Left lobe of liver (tissue), 2 donors: ENCODE measurements at places on chromosomes 1 and 21. TPM values are rescaled to one million over a fixed set of nuclear protein-coding genes. Genes with fewer than 3 reads are reported as not detected.

Gene FAM167B
- 4.2 TPM for total RNA-seq

Gene TCHH
- 0.08 TPM for total RNA-seq

Gene C1QA
- total RNA-seq, result 65.3 TPM

Gene PAQR6
- 3.3 TPM for total RNA-seq

Gene LCE1B
- total RNA-seq, result not detected

Gene CFHR2
- 295 TPM for total RNA-seq

- DNase-seq, result no peak
Observed at GRCh38 chr1:161019751-161020495, 1.0 kb downstream of the F11R start.

GRCh38 chr21:15255261-15255660 is 190.5 kb upstream of the NRIP1 start:
- no peak for DNase-seq

DNA sequence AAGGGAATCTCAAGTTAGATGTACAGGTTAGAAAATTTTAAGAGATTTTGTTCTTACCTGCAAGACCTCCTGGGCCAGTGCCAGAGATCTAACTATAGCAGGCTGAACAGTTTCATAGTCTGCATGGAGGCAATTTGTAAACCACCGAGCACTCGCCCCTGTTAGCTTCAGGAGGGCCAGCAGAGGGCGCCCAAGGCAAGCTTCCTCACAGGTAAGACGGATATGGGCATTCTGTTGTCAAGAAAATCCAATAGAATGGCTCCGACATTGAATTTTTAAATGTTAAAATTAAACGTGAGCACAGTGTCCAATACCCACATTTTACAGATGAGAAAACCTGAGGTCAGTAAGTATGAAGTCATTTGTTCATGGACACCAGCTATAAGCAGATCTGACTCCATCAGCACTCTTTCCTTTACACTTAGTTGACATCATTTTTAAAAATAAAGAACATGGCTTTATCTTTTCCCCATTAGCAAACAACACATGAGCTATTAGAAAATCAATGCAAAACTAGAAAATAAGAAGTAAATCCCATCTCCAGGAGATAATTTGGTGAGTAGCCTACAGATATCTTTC is 2.2 kb downstream of the REG4 start:
- peak; percentile 79 for DNase-seq

DNA sequence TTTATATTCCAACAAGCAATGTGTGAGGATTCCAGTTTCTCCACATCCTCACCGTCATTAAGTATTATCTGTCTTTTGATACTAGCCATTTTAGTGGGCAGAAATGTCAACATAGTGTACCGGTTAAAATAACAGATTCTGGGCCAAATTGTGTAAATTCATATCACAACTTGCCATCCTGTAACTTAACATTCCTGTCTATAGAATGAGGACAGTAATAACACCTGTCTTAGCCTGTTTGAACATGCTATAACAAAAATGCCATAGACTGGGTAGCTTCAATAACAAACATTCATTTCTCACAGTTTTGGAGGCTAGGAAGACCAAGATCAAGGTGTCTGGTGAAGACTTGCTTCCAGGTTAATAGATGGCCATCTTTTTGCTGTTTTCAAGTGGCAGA is 491.1 kb downstream of the PTBP2 start:
- no peak for DNase-seq

DNA sequence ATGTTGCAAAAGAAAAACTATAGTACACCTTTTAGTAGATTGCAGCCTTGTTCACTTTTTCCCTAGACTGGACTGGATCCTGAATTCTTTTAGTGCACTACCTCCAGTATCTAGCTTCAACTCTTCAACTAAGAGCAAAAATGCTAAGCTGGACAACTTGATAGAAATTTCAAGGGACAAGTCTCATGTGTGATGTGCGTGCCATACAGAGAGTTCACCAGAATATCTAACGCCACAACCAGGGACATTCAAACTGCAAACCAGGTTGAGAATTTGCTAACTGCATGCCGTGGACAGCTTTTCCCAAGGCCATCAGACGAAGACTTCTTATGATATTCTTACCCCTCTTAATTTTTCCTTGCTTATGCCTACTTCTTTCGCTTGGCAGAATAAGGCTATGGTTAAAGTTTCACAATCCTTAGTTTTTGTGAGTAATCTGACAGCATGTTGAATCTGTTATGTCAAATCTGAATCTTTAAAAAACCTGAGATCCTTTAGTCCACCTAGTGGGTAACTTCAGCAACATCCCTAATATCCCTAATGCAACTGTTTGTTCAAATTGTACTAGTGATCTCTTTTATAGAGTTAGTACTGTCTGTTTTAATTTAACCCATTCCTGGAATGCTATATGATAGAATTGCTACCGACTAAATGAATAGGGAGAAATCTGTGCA is 66.4 kb downstream of the DDAH1 start:
- no peak for DNase-seq

GRCh38 chr1:117189726-117190125 is 21.0 kb downstream of the VTCN1 start:
- DNase-seq, result no peak

DNA sequence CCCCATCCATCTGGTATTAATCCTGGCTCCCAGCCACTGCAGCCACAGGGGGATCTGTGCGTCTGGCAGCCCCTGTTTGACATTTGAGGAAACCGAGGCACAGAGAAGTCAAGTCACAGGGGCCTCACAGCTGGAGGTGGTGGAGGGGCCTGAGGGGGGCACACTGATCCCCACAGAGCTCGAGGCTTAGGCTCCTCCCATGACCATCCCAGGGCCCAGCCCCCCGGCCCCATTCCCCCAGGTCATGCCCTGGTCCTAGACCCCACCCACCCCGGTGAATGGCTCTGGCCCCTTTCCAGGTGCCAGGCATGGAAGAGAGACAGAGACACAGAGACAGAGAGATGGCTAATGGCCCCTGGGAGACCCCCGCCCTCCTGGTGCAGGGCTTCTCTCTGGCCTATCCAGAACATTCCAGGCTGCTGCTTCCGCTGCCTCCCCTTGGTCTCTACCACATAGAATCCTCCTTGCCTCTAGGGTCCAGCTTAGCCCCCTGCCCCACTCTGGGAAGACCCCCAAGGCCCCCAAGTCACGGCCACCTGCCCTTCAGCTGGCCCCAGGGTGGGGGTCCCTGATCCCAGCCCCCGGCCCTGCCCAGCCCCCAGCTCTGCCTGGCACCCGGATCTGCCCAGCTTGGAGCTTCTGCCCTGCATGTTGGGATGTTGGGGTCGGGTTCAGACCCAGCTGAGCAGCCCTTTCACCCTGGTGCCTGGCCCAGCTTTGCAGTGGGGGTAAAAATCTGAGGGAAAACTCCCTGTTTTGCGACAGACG is 29.2 kb upstream of the LRRC3 start:
- no peak for DNase-seq

- DNase-seq, result peak; percentile 88
Observed at GRCh38 chr1:213987422-213987926, 299 bp upstream of the PROX1 start.

GRCh38 chr1:66436378-66437135 is 97.4 kb upstream of the SGIP1 start:
- DNase-seq, result no peak

DNA sequence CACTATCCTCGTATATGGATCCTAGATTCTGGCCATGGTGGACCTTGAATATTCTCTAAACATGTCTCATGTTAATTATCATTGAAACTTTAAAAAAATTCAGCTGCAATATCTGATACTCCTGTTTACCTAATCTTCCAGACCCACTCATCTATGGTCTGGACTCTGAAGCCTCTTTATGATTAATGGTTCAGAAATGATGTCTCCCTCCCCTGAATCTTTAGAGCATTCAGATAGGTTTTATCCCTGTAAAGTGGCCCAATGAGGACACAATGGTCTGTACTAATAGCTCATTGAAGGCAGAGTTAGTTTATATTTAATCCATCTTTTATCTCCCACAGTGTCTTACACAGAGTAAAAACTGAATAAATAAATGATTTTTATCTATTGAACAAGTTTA is 53.0 kb upstream of the DUSP10 start:
- no peak for DNase-seq

DNA sequence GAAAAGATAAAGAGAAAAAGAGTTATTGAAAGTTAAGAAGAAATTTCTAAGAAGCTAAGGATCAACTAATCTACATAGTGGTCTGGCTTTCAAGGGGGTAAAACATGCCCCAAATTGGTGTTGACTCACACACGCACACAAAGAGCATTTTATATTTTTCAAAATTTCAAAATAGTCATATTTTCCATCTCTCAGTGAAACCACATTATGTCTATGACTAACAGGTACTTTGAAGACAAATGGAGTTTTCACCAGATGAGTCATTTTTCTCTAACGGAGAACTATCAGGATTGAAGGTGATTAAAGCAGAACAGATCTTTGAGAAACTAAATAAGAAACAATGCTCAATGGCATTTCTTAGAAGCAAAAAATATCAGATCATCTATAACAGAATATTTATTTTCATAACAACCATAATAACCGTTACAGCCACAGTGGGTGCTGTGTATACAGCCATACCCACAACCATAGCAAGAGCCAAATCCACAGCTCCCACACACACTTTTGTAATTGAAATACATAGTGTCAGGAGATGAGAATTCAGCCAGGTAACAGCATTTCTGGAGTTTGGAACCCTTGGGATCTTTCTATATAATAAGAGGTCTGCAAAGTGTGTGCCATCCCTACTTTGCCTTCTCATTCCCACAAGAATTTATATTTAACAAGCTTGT is at the start of gene KRTAP21-3:
Gene KRTAP21-3 (minus strand): TSS at position 539 of the 671 bp plus-strand sequence. CDS start 18 bp downstream, at position 521.
- DNase-seq, result no peak
